ENCODE measurements at places on chromosomes 6 and 20.

DNA sequence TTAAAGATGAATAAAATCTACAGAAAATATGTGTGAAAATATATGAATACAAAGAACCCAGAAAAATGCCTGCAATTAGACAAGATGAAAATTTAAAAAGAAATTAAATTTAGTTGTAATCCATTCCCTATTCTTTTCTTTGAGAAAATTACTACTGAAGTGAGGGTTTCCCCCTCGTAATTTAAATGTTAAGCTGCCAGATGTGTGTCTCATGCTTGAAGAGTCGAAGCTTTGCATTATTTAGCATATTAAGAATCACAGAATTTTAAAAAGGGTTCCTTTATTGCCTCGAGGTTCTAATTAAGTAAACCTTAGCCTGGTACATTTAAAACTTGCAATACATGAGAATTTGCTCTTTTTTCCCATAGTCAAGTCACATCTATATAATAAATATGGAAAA lies 630.1 kb downstream of the TFAP2A start:
- DNase-seq: no peak

- DNase-seq: no peak
Measured at GRCh38 chr6:73969971-73970970, 274.3 kb downstream of the CD109 start.

GRCh38 chr20:34091637-34092200 lies 20.3 kb downstream of the EIF2S2 start:
- no peak for DNase-seq

GRCh38 chr6:75933387-75933975 lies 139.0 kb downstream of the IMPG1 start:
- no peak for DNase-seq

DNA sequence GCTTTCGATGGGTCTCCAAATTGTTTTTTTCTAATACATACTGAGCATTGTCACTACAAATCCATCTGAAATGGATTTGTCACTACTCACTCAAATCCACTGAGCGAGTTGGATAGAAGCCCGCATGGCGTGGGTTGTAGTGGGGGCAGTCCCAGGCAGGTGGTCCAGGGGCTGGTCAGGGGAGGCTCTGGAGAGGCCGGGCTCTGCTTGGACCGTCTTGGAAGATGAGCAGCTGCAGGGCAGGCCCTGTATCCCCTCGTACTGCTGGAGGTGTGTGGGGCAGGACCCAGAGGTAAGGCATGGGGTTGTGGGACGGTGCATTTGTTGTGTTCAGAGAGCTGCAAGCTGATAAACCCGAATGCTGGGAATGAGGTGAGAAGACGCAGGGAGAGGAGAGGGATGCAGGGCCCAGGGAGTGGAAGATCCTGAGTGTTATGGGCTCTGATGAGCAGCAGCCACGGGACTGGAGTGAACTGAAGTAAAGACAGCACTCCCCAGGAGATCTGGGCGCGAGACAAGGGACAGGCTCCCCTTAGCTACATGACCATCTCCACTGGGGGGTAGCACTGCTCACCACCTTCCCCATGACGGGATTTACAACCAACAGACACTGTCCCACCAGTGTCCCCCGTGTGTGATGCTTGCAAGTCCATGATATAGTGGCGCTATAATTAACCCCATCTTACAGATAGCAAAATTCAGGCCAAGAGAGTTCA lies 45.9 kb downstream of the PSMG4 start:
- DNase-seq: no peak

GRCh38 chr6:54697424-54697823 lies 149.1 kb upstream of the FAM83B start:
- no peak for DNase-seq

DNA sequence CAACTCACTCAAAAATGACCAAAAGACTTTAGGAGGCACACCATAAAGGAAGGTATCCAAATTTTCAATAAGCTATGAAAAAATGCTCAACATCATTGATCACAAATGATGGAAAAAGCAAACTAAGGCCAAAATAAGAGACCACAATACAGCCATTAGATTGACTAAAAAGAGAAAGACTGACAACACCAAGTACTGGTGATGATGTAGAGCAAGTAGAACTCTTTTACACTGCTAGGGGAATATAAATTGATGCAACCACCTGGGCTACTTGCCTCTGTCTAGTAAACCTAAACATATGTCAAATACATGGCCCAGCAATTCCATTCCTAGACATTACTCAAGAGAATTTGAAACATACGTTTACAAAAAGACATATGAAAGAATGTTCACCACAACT lies 148.6 kb downstream of the GRM4 start:
- DNase-seq: no peak

DNA sequence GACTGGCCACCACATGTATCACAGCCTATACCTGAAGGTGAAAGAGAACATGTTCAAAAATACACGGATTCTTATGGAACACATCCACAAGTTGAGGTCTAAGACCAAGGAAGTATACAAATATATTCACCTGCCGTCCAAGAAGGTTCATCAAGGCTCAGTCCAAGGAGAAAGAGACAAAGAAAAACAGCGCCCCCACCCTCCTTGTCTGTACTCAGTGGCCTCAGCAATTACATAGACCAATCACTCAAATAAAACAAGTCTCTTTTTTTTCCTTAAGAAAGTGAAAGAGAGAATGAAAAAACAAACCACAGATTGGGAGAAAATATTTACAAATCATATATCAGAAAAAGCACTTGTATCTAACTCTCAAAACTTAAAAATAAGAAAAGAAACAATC lies 19.5 kb downstream of the CPXM1 start:
- DNase-seq: no peak

DNA sequence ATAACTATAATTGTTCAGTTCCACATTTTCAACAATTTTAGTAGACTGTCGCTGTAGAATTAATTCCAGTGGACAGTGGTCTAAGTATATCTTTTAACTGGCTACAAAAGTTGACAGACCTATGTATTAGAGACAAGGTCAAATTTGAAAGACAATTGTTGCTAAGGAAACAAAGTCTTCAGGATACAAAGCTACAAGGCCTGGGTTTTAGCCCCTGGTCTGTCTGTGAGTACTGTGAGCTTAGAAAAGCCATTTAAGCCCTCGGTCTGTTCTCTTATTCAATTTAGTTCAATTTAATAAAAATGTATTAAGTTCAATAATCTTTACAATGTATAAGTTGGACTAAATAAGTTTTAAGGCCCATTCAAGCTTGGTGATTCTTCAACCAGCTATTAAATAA lies 352.5 kb downstream of the HDGFL1 start:
- DNase-seq: no peak

DNA sequence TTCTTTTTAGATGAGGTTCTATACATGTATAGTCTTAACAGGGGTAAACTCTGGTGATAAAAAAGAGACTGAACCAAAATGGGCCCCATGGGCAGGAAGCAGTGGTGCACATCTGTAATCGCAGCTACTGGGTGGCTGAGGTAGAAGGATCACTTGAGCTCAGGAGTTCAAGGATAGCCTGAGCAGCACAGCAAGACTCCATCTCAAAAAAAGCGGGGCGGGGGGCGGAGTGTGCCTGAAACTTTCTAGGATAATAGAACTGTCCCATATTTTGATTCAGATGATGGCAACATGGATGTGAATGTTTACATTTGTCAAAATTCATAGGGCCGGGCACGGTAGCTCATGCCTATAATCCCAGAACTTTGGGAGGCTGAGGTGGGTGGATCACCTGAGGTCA lies 48.8 kb upstream of the TAF8 start:
- DNase-seq: no peak

DNA sequence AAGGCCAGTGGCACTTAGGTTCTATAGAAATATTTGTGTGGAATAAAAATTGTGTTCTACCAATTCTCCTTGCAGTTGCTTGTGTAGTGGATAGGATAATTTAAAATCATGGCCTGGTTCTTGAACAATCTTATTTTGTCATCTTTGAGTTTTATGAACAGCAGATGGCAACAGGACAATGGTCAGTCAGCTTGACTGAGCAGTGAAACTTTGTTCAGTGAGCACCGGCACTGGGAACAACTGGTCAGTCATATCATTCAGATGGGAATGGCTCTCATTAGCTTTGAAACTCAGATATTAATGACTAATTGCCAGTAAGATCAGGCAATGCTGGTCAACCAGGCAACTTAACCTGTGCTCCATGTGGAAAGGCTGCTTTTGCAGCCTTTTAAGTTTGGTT lies 129.2 kb downstream of the BCKDHB start:
- DNase-seq: no peak

DNA sequence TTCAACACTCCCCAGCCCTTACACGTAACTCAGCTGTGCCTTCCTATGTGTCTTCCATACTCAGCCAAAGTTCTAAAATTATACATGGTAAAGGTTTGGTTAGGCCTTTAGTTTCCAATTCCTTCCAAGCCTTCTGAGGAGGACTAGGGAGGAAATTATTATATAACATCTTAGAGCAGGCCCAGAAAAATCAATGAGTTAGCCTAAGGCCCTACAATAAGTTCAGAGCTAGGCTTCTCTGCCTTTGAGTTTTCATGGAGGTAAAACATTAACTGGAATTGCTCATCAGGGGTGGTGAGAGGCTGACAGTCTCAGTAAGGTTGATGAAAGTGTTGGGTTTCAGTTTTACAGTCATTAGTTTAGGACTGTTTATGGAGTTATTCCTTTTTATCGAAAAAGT lies 286.0 kb downstream of the ADGB start:
- no peak for DNase-seq

GRCh38 chr6:26240157-26241032 lies 124.6 kb upstream of the BTN3A2 start:
- peak; percentile 69 for DNase-seq

GRCh38 chr6:109252261-109253041 lies 129.8 kb downstream of the CD164 start:
- DNase-seq: no peak

DNA sequence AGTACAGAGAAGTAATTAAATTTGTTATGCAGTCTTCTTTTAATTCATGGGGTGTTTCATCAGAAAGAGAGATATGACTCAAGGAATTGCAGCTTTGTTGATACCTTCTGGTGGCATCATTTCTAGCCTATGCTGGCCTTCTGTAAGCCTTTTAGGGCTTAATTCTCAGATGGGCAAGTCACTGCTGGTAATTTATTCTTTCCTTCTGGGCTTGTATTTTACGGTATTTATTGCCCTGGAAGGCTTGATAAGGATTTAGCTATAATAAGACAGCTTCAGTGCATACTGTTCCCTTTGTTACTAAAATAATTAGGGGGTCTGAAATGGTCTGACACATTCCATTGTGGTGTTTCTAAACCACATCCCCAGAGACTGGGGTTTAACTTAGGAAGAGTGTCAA lies 57.9 kb upstream of the EMILIN3 start:
- no peak for DNase-seq

GRCh38 chr20:51097351-51098120 lies 74.6 kb upstream of the KCNG1 start:
- DNase-seq: no peak

DNA sequence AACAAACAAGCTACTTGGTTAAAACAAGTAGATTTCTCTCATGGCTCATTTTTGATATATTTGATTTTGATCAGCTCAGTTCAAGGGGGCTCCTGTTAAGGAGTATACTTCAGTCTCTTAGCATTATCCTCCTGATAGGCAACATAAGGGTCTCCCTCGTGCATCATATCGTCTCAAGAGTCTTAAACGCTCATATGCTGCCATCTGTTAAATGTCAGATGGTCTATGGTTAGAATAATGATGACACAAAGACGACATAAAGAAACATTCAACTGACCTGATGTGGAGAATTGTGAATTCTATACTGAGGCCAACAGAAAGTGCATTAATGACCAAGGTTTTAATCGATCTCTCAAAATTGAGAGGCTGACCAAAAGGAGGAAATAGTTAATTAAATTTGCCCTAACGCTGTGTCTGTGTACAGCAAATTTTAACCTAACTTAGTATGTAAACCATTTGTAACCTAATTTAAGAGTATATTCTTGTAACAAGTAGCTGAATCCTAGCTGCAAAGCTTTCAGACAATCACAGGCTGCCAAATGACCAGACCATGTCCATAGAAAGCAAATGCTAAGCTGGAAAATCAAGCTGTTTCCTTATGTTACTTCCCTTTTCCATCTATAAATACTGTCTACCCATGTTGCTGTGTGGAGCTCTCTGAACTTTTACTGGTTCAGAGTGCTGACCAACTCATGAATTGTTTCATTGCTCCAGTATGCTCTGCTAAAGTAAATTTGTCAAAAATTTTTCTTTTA lies 1688.5 kb downstream of the GRIK2 start:
- no peak for DNase-seq

DNA sequence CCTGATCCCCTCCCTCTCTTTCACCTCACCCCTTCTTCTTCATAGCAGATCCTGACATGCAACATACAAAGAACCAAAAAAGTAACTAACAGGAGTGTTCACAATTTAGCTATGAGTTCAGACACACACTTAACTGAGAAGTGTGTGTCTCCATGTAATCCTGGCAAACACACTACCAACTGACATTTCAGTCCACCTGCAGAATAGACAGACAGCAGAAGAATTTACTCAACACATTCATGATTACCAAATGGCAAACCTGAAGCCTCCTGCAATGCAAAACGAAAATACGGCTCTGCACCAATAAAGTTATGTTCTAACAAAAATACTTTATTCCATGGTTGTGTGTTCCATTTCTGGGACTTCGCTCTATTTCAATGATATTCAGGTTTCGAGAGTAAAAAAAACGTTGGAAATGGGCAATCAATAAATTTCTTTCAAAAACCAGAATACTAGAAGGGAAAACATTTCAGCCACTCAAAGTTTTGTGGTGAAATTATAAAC lies 2.6 kb downstream of the BACH2 start:
- DNase-seq: no peak

- DNase-seq: peak; percentile 44
Measured at GRCh38 chr6:33014841-33015634, 5.6 kb upstream of the HLA-DOA start.

- no peak for DNase-seq
Measured at GRCh38 chr6:144745439-144745838, 460.3 kb downstream of the UTRN start.

DNA sequence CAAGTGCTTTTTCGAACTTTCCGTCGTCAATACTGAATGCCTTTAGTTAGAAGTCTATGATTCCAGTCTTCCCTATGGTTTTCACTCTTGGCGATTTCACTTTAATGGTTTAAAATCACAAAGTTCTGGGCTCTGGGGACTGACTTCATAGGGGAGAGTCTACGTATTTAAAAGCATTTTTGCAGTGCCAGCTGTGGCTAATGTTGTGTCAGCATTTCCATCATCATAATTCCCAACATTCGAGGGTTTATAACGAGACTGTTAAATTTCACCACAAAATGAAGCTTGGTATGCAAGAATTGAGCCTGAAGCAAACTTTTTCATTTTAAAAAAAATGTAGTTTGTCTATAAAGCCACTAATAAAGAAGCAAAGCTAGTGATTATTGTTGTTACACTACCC lies 242.7 kb downstream of the SOX4 start:
- DNase-seq: no peak

Measured in activated T-cell treated with anti-CD3 and anti-CD28 coated beads for 24 hours (primary cell).